CD4-positive, alpha-beta T cell treated with Interleukin-1 beta for 1 hour (primary cell): ENCODE measurements at places on chromosomes 7 and 10.
A peak's percentile ranks its signal among the peaks of the same experiment; 100 is the strongest.

DNA sequence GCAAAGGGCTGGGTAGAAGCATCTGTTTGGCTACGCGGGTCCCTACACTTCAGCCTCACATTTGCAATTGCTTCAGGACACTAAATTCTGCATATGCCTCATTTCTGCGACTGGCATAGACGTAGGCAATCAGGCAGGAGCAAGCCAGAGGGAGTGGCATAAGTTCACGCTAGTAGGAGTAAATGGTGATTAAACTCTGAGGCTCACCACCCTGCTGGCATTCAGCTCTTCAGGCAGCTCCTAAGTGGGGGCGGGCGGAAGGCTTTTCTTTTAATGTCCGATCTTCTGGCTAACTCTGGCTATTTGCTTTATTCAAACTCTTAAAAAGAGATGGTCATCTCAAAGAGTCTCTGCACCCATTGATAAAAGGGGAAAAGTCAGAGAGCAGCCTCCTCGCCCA is 45.3 kb downstream of the RGS10 start:
- no peak for DNase-seq

DNA sequence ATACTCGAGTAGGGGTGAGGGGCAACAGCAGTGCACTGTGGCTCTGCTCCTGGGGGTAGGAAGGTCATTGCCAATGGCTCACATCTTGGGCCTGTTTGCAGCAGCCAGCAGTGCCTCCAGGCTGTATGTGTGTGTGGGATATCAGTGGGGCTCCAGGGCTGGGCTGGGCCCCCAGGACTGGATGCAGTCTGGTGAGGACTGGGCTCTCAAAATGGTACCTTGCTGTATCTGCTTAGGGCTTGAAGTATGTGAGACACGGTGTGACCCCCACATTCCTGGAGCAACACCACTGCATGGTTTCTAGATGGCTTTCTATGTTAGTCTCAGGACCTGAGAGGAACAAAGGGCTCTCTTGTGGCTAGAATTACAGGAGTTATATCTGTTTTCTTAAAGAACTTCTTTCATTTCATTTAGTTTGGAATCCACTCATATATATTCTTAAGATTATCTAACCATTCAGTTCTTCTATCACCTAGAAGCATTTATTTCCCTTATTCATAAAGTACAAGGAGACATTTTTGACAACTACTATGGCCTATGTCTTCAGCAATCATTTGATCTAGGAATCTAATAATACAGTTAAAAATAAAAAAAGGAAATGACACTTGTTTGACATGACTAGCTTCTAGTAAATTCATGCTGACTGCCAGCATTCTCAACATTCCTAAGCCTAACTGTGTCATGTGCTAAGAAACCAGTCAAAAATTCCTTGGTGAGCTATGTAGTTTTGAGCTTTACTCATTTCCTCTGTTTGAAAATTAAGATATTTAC is 443.2 kb upstream of the SEMA3A start:
- no peak for DNase-seq

- no peak for DNase-seq
Observed at GRCh38 chr10:61793760-61794703, 107.5 kb upstream of the ARID5B start.

DNA sequence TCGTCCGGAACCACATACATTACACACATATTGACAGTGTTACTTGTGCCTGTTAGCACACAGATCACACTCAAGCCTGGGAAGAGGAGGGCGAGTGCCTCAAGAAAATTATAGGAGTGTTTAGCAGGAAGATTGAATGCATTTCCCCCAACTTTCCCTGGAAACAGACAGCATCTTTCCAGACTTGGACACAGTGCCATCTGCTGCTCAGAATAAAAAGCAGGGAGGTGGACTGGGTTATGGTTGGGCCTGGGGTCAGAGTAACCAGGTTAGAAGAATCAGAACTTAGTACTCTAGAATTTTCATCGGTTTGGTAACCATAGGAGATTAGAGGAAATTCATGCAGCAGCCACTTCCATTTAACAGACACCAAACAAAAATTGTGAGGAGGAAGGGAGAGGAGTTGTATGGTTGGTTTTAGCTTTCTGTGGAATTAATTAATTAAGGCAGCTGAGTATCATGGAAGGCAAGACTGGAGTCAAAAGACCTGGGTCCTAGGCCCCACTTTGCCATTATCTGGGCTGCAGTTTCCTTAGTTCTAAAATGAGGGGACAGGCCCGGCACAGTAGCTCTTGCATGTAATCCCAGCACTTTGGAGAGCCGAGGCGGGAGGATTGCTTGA is 43.4 kb upstream of the OPTN start:
- no peak for DNase-seq

DNA sequence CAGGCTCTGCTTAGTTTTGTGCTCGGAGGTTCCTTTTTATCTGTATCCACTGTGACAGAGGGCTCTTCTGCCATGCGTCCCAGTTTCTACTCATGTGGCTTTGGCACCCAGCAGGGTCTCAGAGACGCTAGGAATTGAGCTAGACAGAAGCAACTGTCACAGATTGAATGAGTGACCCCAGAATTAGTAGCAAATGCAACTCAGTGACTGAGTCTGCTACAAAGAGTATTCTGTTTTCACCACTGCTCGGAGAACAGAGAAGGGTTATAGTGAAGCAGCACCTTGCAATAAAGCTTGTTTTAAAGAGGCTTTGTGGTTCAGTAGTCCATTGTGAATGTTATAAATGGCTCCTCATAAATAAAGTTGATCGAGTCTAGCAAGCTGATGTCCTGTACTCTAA is 113.2 kb downstream of the DNAH11 start:
- DNase-seq = no peak

DNA sequence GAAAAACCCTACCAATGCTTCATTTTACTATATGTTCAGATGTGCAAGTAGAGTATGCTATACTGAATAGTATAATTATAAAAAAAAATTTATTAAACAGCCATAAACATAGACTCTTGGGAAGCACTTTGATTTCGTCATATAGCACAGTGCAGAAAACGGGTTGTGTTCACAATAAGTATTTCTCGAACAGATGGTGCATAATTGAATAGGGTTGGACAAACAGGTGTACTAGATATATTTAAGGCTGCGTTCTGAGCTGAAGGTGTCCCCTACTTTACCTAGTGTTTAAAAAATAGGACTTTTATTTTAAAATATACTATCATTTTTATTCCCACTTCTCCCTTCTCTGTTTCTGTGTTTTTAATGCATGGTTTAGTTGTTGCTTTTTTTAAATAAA is 841.5 kb downstream of the ANKRD7 start:
- no peak for DNase-seq

- no peak for DNase-seq
Observed at GRCh38 chr10:133590226-133590969, 25.0 kb upstream of the SYCE1 start.

DNA sequence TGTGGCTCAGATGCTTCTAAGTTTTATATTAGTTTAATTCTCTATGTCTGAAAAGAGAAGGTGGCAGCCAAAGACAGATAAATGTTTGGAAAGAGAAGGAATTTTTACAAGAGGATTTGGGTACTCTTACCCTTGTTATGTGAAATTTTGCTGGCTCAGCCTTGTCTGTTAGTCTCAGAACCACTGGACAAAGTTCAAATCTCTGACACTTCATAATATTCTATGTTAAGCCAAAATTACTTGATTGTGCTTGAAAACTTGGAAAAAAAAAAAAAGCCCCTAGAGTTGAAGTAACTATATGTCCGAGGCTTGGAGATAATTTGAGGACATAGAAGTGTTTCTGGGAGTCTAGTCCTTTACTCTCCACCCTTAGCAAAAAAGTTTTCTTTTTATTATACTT is 1079.3 kb upstream of the LRRTM3 start:
- DNase-seq = no peak

DNA sequence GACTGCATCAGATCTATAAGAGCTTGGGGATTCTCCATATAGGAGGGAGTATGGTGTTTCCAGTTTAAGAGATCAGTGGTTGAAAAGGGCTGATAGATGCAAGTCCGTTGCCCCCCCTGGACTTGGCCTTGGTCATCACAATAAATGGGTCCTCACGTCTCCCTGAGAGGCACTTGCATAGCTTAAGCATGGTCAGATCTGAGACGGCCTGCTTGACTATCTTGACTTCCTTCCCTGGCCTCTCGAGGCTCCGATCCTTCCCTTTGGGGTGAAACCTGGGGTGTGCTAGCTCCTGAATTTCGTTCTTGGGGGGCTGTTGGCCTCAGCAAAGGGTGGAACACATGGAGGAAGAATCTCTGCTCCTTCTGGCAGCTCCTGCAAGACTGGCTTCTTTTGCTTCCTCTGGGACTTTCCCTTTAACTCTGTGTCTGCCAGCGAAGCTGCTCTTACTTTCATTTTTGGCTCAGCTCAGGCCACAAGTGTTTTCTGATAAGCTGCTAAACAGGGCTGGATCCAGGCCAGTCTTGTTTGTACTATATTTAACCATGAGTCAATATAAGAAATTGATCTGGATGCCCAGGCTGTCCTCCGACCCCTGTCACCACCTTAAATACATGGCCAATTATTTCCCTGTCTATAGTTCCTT is 11.2 kb upstream of the ZNF485 start:
- peak; percentile 62 for DNase-seq
